ENCODE measurements at places on chromosomes 2 and 18.

DNA sequence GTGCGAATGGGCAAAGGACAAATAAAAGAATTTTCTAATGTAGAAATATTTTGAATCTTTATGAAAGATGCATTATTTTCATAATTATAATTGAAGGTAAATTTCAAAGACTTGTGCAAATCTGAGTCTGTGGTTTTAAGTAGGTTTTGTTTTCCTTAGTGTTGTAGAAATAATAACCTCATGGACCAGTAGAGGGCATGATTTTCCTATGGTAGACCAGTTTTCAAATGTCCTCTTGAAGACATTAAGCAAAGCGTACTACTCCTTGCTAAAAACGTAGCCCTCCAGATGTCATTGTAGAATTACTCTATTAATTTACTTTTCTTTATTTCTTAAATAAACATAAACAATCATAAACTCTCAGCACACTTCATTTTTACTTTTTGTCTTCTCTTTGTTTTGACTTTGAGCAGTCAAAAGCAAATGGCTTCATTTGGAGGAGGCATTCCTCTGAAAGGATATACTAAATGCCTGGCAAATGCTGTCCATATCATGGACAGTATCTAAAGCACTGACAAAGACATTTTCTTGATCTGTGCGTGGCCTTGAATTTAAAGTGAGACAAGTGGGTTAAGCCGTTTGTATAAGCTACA, 85.8 kb upstream of the FAM237A start:
- peak; percentile 37 for DNase-seq

DNA sequence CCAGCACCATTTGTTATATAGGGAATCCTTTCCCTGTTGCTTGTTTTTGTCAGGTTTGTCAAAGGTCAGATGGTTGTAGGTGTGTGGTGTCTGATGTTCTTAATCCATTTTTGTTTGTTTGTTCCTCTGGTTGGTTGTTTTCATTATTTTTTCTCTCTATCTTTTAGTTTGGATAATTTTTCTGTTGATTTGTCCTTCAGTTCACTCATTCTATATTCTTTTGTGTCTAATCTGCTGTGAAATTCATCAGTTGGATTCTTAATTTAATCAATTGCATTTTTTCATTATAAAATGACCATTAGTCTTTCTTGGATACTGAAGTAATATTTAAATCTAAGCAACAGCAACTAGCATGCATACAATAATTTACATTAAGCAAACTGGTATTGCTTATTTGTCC, 206.7 kb upstream of the TRIB2 start:
- DNase-seq = no peak

GRCh38 chr2:191386938-191387536, 141.8 kb downstream of the MYO1B start:
- DNase-seq = no peak

DNA sequence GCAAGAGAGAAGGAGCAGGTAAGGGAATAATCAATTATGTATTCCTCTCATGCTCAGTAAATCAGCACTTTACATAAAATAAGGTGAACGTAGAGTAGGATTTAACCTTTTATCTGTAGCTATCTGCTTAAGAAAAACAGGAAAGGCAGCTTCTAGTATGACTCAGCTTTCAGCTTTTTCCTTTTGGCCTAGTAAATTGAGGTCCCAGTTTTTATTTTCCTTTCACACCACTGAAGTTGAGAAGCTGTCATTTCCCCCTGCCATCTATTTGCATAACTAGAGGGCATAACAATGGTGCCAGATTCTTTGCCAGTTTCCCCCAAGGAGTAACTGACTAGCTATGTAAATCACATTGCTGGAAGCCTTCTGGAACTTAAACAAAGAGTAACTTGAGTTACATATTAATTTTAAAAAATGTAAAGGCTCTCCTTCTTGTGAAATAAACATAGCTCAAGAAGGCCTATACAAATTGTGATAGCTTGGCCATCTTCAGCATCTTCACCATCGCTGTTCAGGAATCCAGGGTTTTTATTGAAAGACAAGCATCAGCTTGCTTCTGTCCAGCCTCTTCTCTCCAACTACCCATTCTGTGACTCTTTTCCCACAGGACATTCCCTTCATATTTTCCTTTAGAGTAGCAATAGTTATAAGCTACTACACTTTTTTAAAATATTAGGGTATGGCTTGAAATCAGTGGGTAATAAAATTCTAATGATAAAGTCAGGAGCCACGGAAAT, 97.0 kb downstream of the KYNU start:
- DNase-seq = no peak

GRCh38 chr2:27573452-27573851, 9.4 kb upstream of the ZNF512 start:
- no peak for DNase-seq

- DNase-seq = no peak
Observed at GRCh38 chr2:181356526-181357130, 100.6 kb upstream of the ITGA4 start.

GRCh38 chr2:19218166-19218565, 140.3 kb downstream of the OSR1 start:
- no peak for DNase-seq

GRCh38 chr2:158935617-158936016, 32.8 kb upstream of the TANC1 start:
- DNase-seq = no peak

DNA sequence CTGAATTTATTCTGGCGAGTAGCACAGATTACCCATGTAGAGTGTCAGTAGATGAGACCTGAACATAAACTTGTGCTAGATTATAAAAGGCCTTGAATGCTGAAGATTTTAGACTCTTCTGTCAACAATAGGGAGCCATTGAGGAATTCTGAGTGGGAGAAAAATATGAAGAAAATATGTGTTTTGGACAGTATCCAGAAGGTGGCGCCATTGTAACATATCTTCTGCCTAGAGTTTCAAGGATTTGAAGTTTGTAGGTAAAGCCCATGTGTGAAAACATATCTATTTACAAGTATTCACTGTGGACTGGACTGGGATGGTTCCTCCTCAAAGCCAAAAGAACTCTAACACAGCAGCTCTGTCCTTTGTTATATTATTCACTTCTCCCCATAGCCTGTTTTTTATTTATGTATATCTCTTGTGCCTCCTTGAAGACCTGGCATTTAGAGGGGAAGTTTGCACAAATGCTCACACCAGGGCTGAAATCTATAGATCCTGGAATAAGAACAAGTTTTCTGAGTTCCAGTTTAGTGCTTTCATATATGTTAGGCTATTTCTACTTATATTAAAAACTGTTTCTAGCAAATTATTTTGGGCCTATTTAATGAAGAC, 124.9 kb downstream of the RDH14 start:
- DNase-seq = peak; percentile 43

DNA sequence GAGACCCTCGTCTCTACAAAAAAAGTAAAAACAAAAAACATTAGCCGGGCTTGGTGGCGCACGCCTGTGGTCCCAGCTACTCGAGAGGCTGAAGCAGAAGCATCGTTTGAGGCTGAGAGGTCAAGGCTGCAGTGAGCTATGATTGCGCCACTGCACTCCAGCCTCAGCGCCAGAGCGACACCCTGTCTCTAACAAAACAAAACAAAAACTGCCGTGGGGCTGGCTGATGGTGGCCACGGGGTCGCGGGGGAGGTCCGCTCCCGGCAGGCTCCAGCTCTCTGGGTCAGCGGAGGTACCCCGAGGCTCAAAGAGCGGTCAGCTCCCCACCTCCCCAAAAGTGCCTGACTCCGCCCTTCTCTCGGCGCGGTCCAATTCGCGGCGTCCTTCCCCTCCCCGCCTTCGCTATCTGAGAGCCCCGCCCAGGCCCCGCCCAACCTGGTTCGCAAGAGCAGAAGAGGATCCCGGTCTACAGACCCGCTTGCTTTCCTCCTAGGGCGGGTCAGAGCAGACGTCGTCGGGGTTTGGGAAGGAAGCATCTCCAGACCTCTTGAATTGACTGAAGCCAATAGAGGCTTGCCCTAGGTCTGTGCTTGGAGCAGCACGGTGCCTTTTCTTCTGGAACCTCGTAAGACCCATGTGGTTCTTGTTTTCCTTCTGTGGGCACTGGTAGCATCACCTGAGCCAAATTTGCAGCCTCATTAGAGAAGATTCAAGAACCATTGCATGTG, 7.8 kb downstream of the RAX start:
- DNase-seq = no peak

DNA sequence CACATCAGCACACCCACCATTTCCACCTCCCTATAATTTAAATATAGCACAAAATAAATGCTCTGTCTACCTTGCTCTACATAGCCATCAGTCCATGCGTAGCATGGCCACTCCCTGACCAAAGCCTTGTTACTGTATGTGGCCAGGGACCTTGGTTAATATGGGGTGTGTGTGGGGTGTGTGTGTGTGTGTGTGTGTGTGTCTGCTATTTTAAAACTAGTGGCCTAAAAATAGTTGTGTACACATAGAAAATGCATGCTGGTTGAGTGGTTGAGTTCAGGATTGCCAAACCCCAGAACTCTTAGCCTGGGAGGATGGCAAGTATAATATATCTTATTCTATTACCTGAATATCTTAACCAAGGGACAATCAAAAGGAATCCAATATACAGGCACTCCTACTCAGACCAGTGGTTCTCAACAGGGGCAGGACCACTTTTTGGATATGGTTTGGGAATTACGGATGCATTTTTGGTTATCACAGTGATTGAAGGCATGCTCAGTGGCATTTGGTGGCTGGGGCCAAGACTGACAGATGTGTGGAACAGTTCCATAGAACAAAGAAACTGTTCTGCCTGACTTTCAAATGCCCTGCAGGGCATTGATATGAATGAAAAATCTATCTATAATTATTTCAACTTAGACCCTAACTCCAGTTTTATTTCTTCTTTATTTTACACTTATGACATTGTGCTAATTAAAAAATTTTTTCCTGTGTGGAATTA, 72.3 kb upstream of the PSME4 start:
- no peak for DNase-seq

DNA sequence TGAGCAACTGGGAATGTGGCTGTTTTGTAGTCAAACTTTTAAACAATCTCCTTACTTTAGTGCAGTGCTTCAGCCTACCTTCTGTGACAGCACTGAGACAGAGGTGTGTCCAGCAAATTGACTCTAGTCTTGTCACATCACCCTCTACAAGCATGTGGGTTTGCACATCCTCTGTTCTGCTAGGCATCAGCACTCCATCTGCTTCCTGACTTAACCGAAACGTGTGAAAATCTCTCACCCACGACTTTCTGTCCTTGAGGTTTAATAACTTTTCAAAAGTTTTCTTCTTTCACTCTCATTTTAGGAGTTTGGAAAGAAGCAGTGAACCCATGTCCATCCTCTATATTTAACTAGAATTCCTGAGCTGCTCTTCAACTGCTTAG, 42.6 kb downstream of the TTR start:
- DNase-seq = no peak

DNA sequence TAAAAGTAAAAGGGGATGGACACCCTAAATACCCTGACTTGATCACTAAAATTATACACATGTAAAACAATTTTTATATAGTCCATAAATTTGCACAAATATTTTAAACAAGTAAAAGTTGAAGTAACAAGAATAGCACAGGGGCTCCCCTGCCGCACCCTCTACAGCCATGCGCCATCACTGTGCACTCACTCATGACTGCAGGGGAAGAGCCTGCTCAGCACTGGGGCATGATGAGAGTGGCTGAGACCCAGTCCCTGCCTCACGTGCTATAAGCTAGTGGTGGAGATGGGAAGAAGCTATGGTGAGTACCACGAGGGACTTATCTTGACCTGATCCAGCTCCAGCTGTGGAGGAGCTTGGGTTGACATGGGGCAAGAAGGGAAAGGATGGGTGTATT, 46.9 kb upstream of the MYO1B start:
- no peak for DNase-seq

- DNase-seq = no peak
Observed at GRCh38 chr2:232353096-232353495, 25.5 kb upstream of the ALPP start.

- DNase-seq = no peak
Observed at GRCh38 chr2:98416383-98417159, 28.1 kb upstream of the INPP4A start.

- DNase-seq = no peak
Observed at GRCh38 chr18:76420898-76421684, 74.0 kb downstream of the ZNF516 start.

- no peak for DNase-seq
Observed at GRCh38 chr2:30105556-30105955, 41.3 kb upstream of the YPEL5 start.

- DNase-seq = no peak
Observed at GRCh38 chr2:184727813-184728212, 129.5 kb downstream of the ZNF804A start.

DNA sequence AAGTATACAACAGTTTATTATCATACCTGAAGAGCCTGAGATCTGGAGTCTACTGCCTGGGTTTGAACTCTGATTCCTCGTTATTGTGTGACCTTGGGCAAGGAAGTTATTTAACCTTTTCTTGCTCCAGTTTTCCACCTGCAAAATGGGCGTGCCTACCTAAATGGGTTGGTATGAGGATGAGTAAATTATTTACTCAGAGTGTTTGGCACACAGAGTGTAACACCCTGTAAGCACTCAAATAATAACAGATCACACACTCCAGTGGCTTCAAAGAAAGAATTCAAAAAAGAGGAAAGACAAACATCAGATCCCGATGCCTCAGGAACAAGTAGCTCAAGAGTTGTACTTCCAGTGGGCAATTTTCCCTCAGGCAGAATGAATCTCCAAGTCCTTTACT, 2.4 kb downstream of the SRD5A2 start:
- no peak for DNase-seq

DNA sequence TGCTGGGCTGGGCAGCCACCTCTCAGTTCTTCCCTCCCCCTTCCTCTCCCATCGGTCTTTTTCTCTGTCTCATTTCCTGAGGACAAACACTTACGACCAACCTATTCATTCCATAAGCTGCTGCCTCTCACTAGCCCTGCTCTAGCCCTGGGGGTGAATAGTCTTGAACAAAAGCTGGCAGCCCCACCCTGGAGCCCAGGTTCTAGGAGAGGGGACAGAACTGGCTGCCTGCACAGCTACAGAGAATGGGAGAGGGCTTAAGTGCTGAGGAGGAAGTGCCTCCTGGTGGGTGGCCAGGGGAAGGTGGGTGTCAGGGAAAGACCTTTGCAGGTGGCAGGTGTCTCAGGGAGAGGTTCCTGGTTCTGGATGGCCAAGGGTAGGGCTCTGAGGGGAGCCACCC, 22.8 kb downstream of the ANO7 start:
- DNase-seq = no peak

DNA sequence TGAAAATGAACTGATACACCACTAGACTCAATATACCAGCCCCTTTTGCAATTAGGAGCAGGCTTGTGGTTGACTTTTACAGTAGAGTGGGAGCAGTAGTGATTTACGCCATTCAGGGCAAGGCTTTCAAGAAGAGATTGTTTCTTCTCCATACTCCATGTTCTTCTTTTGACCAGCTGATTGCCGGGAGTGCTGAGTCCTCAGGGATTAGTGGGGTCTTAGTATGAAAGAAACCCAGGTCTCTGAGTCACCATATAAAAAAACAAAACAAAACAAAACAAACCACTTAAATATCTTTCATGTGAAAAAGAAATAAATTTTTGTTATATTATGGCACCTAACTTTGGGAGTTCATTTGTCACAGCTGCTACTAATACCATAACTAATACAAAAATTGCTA, 465.6 kb upstream of the TRIB2 start:
- DNase-seq = no peak

- DNase-seq = peak; percentile 27
Observed at GRCh38 chr2:126657148-126657635, 1.2 kb downstream of the GYPC start.

- DNase-seq = no peak
Observed at GRCh38 chr2:1553671-1554295, 140.5 kb downstream of the TPO start.
